Mucosa of gallbladder (tissue), 1 donor: ENCODE measurements at places on chromosomes 7 and 10. TPM values are rescaled to one million over a fixed set of nuclear protein-coding genes. Genes with fewer than 3 reads are reported as not detected.

Gene KIFBP
- 27.7 TPM for total RNA-seq

DNA sequence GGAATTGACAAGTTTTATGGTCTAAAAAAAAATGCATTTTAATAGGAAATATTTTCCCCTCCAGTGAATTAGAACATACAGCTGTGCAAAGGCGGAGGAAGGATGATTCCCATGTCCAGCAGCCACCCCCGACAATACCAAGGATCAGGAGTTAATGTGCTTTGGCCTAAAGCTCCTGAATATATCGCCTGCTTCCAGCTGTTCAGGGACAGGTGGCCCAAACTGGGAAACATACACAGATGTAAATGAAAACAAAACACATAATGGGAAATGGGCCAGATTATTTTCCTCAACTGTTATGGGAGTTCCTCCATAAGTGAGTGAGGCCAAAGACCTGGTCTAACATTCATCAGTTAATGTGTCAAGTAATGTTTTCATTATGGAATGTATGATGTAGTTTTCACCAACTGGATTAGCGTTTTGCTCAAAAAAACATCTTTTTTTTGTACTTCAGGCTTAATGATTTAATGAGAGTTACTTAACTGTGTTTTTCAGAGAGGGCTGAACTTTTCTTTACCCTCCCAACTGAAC is 55.1 kb upstream of the LAMB1 start:
- no peak for DNase-seq

DNA sequence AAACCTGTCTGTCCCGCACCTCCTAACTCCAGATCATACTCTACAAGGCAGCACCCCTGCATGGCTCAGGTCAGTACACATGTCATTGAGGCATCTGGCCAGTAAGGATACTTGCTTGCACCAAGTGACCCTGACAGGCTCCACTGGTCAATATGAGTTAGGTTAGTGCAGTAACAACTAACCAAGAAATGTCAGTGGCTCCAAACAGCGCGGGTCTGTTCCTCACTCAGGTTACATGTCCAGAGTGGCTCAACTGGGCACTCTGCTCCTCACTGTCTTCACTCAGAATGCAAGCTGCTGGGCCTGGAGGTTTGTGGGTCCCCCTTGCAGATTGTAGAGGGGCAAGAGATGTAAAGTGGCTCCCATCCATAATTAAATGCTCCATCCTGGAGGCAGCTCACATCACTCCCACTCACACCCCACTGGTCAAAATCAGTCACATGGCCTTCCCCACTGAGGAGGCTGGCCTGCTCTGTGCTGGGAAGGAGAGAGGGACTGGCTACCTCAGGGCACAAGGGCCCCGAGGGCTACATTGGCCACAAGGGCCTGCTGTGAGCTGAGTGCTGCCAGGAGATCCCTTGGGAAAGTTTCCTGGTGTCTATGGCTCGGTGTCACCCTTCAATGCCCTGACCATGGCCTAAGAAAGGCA is 109.1 kb upstream of the GDF10 start:
- DNase-seq, result no peak

- no peak for DNase-seq
These were observed 150.2 kb downstream of the DGKB start for GRCh38 chr7:14752301-14752700.

Gene MALRD1
- total RNA-seq, result 2.3 TPM

DNA sequence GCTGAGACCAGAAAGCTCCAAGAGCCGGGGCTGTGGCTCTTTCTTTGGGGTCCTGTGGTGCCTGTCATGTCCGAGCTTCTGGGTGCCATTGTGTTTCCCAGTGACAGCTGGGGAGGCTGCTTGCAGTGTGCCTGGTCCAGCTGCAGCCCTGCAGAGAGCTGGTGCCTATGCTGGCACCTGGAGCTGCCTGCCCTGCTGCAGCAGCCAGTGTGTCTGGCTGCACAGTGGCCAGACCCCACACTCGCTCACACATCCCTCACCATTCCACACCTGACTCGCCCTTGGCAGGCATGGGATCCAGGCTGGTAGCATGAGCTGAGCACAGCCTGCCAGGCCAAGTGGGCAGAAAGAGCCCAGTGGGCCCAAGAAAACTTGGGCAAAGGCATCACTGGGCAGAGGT is 635.1 kb upstream of the SEMA3D start:
- no peak for DNase-seq

DNA sequence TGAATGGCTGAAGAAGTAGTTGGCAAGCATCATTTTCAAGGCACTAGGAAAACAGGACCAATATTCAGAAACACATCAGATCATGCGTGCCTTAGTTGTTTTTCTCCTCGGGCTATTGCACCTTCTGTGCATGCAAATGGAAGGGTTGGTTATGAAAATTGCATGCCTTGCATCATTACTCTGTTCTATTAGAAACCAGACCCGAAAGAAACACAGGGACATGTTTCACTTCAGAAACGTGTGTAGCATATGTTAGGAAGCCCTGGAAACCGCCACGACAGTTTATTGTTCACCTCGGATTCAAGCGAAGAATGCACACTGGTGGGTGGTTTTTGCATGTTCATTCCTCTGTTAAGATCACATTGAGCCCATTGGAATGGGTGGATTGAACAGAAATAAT is 214.7 kb downstream of the FRMD4A start:
- no peak for DNase-seq

Gene SLC26A5
- 0.23 TPM for total RNA-seq
